ENCODE measurements at places on chromosomes 4 and X. TPM values are rescaled to one million over a fixed set of nuclear protein-coding genes. Genes with fewer than 3 reads are reported as not detected.

TLL1 gene
- total RNA-seq = 0.16 TPM

GRCh38 chr4:160129439-160129838, 1026.6 kb downstream of the RAPGEF2 start:
- no peak for DNase-seq

SMAD1 gene
- 32.5 TPM for total RNA-seq

IRAK1 gene
- total RNA-seq = 95.8 TPM

GRCh38 chrX:123990602-123991001, 29.1 kb downstream of the STAG2 start:
- DNase-seq = no peak

GRCh38 chr4:17811078-17811603, 362 bp downstream of the NCAPG start:
- no peak for DNase-seq

- DNase-seq = no peak
Observed at GRCh38 chr4:83618431-83618830, 82.5 kb downstream of the GPAT3 start.

All from progenitor cell of endocrine pancreas (in vitro differentiated cells).